SW 1271 (cell line): ENCODE measurements at places on chromosomes 11 and 22.
A peak's percentile ranks its signal among the peaks of the same experiment; 100 is the strongest.

GRCh38 chr22:17140022-17140421 is 18.9 kb upstream of the TMEM121B start:
- DNase-seq: no peak

GRCh38 chr22:29158546-29158945 is 47.1 kb upstream of the EMID1 start:
- DNase-seq: no peak

DNA sequence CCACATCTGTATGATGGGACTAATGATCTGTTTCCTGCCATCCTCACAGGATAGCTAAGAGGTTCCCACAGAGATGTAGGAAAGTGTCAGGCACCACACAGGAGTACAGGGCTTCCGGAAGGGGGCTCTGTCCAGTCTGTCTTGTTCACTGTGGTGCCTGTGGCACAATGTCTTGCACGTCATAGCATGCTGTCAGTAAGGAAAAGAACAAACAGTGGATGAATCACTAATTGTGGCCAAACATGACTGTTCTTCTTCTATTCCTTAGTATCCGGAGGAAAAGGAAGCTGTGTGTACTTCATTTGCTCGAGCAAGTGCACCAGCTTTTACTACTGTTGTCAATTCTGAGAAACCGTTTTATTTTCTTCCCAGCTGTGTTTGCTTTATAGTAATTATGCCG is 73.4 kb upstream of the YWHAH start:
- no peak for DNase-seq

DNA sequence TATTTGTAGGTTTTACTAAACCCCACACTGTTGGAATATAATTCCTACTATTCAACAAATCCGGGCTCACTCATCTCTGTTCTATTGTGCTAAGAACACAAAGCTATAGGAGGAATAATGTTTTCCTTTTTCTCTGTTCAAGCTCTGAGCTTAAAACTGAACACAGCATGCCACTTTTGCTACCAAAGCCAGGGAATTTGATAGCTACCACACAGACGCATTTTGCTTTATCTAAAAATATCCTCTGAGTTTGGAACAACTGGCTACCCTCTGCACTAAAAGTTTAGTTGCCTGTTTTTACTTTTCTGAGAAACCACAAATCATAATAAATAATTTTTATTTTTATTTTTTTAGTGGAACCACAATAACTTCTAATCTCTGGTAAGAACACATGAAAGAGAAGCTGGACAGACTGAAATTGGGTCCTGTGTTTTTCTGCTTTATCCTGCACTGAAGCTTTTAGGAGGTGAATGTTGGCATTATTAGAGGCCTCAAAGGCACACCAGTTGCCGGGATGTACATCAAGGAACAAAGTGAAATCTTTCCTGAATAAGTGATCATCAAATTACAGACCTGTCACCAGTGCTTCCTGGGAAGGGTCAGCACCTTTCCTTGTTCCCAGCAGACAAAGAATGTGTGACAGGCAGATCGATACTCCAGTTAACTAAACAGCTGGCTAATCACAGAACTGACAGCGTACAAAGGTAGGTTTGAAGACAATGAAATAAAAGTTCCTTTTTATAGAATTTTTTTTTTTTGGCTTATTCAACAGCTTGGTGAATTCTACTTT is 523.2 kb upstream of the TENM4 start:
- DNase-seq: no peak

DNA sequence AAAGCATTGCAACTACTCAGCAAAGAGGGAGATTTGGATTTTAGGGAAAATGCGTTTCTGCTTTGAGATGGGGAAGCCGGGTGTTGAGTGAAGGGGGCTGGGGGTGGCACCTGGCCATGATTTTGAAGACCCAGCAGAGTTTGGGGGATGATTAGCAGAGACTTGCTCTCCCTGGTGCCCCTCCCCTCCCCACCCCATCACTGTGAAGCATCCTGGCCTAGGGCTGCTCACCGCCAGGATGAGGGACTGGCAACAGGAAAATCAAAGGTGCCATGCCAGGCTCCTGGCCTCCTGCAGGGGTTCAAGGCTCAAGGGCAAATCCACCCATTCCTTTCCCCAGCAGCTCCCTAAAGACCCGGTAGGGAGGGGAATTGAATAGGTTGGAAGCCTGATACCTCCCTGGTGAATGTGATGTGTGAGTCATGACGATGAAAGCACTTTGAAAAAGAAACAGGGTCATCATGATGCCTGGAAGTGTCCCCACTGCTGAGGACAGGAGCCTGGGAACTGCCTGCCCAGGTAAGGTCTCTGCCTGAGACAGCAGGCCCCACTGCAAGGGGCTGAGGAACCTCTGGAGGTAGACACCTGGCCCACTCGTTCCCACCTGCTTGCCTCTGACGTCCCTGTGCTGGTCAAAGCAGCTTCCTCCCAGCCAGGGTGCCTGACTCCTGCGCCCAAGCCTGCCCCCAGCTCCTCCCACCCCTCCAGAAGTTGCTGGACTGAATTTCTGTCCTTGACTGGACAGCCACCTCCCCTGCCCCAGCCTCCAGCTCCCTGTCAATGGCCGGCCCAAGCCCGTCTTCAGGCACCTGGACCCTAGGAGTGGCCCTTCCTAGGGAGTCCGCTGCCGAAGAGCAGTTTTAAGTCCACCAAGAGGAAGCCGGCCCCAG is 1.7 kb downstream of the CHST1 start:
- DNase-seq: no peak

GRCh38 chr11:95248666-95249467 is 17.9 kb upstream of the SESN3 start:
- DNase-seq: no peak

DNA sequence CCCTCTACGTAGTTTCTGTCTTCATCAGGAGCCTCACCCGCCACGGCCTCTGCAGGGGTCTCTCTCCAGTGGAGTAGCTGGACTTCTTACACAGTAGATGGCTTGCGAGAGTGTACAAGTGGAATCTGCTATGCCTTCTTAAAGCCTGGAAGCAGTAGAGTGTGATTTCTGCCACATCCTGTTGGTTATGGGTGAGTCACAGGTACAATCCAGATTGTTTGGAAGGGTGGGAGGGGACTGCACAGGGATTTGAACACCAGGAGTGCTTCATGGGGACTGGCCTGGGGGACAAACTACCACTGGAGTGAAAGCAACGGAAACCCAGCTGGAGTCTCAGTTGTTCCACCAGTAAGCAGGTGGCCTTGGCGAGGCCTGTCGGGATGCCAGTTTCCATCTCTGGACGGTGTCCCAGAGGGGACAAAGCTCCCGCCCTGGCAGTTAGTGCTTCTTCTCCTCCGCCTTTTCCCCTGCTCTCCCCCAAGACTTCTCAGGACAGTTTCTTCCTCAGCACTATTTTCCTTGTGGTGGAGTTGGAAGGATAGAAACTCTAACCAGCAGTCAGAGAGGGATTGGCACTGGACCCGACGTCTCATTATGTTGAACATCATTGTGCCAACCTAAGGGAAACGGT is 85.0 kb upstream of the RCN1 start:
- DNase-seq: peak; percentile 5

- no peak for DNase-seq
These were observed 216.3 kb downstream of the FAT3 start for GRCh38 chr11:92440701-92441442.

- DNase-seq: no peak
These were observed 45.6 kb downstream of the PISD start for GRCh38 chr22:31616315-31616980.

GRCh38 chr22:29251265-29251664 is 16.5 kb downstream of the RHBDD3 start:
- DNase-seq: no peak

- no peak for DNase-seq
These were observed at the start of gene DKK3 for GRCh38 chr11:12007769-12008737. TSS of gene DKK3 (minus strand) at chr11:12008626. CDS start at chr11:12008582, 44 bp downstream.

DNA sequence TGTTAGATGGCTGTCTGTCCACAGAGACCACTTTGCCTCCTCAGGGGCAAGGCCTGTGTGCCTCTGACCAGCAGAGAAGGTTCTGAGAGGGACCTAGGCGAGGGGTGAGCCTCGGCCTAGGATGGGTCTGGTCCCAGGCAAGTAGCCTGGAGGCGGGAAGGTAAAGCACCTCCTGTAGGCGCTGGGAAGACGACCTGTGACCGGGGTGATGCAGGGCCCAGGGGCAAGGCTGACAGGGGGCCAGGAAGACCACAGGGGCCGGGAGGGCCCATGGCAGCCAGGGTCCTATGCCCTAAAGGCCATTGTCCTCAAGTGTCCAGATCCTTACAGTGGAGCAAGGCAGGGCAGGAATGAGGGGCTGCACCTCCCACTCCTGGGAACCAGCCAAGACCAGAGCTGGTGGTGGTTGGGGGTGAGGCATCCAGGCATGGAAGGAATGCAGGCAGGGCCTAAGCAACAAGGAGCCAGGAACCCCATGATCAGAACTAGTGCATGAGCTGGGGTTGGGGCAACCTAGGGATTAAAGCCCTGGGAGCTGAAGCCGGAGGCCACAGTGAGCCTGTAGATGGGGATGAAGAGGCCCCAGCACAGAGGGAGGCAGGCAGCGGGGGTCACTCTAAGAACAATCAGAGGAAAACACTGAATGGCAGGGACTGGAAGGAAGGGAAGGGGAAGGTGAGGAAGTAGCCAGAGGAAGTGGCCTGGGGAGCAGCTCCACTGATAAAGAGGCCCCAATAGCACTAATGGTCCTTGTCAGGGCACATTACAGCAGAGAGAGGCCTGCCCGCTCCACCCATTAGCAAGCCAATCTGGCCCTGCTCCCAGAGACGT is 32.9 kb upstream of the KLHL35 start:
- DNase-seq: no peak

- no peak for DNase-seq
These were observed 12.3 kb upstream of the PNPLA3 start for GRCh38 chr22:43911351-43911750.

- no peak for DNase-seq
These were observed 64.7 kb downstream of the ELFN2 start for GRCh38 chr22:37362621-37363020.

DNA sequence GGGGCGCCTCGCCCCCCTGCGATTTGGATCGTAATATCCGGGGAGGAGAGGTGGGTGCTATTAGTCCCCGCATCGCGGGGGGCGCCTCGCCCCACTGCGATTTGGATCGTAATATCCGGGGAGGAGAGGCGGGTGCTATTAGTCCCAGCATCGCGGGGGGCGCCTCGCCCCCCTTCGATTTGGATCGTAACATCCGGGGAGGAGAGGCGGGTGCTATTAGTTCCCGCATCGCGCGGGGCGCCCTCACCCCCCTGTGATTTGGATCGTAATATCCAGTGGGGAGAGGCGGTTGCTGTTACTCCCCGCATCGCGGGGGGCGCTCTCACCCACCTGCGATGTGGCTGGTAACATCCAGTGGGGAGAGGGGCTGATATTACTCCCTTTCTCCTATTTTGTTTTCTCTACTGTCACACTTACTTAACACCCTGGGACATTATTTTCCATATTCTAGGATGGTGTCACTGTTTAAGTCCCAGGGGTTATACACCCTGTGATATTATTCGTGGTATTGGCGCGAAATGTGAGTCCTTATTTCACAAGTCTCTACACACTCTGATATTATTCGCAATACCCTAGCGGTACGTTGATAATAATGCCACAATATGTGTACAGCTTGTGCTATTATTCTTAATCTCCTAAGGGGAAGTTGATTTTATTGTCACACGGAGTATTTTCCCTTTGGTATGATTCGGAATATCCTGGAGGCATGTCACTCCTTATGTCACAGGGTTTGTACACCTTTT is 57.8 kb upstream of the ALDH3B2 start:
- DNase-seq: peak; percentile 19

DNA sequence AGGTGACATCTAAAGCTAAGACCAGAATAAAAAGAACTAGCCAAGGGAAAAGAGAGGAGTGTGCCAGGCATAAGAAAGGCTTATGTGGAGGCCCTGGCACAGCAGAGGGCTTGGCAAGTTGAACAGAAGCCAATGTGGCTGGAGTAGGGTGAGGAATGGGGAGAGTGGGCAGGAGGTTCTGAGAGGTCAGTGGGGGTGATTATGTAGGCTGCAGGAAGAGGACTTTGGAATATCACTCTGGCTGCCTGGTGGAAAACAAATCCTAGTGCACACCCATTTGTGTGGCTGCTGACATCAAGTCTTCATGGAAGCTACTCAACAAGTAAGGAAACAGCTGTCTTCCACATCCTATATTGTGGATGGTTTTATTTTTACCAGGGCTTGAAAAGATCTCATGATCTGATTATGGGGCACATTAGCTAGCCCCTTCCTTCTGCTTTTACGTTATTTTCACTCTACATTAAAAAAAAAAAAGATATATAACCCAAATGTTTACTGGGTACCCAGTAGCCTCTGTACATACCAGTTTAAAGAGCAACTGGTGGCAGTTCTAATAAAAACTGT is 3.4 kb downstream of the MRPL16 start:
- DNase-seq: no peak

GRCh38 chr11:131924457-131925201 is 554.2 kb downstream of the NTM start:
- no peak for DNase-seq

DNA sequence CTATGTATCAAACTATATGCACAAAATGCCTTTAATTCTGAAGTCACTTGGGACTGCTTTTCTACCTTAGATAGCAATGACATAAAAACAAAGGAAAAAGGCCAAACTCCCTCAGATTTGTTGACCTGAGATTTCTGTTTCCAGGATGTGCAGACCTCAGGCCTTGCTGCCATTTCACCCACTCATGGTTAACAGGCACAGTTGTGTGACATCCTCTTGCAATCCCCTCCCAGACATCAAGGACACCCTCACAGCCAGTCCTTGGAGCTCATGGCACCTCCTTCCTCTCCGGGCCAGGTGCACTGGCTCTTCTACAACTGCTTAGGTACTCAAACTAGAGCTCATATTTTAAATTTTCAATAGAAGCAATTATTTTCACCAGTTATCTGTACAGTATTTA is 37.3 kb downstream of the SERPIND1 start:
- DNase-seq: no peak

- DNase-seq: no peak
These were observed 40.0 kb downstream of the DDI1 start for GRCh38 chr11:104076455-104076854.

GRCh38 chr11:123562158-123562557 is 92.3 kb downstream of the SCN3B start:
- no peak for DNase-seq

- DNase-seq: no peak
These were observed 19.1 kb downstream of the SYT13 start for GRCh38 chr11:45267052-45267451.

- DNase-seq: no peak
These were observed 250.0 kb downstream of the DYNC2H1 start for GRCh38 chr11:103359216-103359615.

GRCh38 chr11:126340960-126341606 is 14.4 kb upstream of the ST3GAL4 start:
- DNase-seq: no peak
